ENCODE measurements at places on chromosomes 6 and 20.

DNA sequence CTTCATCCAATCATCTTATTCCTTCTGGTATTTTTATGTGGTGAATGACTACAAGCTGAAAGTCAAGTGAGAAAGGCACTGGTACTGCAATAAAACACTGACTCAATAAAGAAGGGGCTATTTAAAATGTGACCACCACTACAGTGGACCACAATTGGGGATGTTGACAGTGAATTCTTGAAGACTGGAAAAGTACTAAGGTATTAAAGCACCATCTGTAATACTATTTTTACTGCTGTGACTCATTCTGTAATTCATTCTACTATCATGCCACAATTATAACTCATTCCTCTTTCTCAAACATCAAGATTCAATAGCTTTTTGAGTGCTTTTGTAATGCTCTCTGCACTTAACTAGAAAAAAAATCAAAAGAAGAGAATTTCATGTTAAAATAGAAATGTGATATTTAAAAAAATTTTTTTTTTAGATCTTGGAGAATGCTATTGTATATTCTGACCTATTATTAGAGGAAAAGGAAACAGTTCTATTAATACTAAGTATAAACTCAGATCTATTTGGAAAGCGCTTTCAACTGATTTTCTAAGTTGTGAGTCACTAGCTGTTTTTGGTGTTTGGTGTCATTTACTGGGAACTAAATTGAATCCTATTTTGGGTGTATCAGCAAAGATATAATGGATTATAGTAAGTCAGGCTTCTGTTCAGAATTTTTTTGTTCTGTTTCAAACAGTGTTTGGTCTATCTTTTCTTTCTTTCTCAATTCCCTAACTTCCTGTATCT is 104.7 kb upstream of the TMEM170B start:
- no peak for DNase-seq

DNA sequence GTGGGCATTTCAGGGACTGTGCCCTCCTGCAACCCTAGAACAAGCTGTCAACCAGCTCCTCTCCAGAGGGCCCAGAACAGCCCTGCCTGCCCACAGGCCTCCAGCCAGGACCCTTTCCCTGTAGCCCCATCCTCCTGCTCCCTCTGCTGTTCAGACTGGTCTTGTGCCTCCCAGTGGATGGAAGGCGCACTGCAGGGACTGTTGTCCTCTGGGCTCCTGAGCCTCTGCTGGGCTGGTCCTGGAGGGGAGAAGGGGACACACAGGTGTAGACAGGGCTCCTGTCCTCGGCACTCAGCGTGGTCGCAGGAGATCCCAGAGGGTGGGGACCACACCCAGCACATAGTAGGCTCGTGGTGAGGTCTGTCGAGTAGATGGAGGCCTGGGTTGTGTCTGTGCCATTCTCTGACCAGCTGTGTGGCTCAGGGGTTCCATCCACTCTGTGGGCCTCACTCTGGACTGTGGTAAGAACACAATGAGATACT is 11.5 kb downstream of the ITPR3 start:
- DNase-seq = peak; percentile 45

DNA sequence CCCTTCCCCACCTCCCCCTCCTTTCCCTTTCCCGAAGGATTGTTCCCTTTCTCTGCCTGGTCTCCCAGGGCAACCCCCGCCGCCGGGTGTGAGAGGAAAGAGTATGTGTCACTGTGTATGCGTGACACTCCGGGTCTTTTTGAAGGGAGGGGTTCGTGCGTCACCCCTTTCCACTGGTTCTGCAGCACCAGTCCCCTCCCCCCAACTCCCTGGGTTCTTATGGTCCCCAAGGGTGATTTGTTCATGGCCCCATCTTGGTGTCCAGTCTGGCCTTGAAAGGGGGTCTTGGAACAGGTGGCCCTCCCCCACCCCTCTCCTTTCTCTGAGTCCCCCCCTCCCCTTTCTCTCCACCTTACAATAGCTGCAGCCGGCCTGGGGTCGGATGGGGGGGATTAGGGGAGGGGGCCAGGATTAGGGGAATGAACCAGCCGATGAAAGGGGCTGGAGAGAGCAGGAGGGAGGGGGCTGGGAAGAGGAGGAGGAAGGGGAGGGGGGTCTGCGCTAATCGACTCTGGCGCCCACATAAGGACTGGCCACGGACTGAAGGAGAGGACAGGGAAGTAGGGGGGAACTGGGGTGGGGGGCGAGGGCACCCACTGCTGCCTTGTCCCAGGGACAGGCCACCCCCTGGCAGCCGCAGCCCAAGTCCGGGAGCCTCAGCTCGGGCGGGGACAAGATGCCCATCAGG is 1.3 kb upstream of the RING1 start:
- DNase-seq = no peak

DNA sequence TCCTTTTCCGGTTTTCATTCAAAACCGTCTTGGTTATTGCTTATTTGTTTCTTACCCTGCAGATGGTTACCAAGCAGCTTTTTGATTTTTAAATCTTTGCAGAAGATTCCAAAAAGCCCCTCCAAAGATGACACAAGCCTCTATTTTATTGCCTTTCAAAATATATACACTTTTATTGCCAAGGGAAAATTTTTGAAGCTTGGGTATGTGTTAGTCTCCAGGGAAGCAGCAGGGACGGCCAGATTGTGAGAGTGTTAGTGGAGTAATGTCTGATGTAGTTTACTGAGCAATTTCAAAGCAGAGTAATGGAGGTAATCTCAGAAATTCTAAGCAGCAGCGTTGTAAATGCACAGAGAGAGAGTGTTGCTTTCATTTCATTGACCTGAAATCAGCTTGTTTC is 193.8 kb downstream of the FARS2 start:
- DNase-seq = no peak

DNA sequence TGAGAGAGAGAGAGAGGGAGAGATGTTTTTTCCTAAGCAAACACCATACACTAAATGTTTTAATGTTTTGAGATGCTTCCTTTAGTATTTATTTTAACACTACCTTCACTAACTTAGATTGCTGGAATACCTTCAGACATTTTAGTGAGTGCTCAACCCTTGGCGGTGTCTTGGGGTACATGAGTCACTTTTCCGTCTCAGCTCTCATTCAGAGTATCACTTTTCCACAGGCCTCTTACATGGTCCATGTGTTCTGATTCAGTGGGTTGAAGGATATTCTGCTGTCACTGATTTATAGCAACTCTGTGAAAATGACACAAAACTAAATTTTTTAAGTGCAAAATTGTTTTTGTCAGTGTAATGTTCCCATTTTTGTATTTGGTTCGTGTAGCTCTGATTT is 217.9 kb downstream of the CLVS2 start:
- DNase-seq = no peak

DNA sequence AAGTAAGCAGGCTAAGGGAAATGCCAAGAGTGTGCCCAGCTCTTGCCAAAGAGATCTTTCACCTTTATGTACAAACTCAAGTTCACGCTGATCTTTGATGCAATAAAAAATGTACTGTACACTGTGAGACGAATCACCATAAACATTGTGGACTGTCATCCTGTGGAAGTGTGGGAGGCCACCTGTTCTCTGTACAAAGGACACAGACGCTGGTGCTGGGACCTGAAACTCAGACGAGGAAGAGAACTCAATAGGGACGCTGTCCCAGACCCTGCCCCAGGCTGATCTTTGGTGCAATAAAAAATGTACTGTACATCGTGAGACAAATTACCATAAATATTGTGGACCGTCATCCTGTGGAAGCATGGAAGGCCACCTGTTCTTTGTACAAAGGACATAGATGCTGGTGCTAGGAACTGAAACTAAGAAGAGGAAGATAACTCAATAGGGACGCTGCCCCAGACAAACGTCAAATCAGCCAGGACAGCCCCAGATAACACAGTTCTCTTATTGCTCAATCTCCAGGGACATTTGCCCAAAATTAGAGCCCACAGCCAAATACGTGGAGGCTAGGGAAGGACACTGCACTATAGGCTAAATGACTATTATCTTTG is 312.7 kb upstream of the SGK1 start:
- no peak for DNase-seq

- DNase-seq = no peak
Measured at GRCh38 chr6:30511169-30511546, 21.8 kb downstream of the HLA-E start.

DNA sequence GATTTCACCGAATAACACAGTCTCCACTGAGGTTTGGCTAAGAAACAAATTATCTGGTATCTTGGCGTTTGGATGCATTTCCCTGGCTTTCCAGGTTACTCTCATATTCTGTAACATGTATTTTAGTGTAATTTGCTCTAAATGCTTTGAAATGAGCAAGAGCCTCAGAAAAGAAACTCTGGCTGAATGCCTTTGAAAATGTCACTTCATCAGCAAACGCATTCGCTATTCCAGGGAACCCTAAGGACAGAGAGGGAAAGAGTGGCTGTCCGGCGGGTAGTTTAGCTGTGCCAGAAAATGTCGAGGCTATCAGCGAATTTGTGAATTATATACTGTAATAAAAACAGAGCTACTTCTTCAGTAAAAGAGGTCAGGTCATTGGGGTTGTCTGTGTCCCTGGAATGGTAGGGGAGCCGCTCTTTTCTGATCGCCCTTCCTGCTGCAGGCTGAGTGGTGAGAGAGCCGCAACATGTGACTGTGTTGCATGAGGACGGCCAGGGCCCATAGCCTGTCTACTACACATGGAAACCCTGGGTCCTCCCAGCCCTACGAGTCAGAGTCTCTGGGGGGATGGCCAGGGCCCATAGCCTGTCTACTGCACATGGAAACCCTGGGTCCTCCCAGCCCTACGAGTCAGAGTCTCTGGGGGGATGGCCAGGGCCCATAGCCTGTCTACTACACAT is 57.3 kb downstream of the SMOC2 start:
- no peak for DNase-seq

- DNase-seq = peak; percentile 63
Measured at GRCh38 chr20:4925842-4926530, 75.3 kb downstream of the SLC23A2 start.

GRCh38 chr6:154466139-154466538 is 44.3 kb downstream of the CNKSR3 start:
- no peak for DNase-seq

- DNase-seq = no peak
Measured at GRCh38 chr20:57006411-57007170, 259.9 kb downstream of the BMP7 start.
